ENCODE measurements at places on chromosomes 7 and 10.

DNA sequence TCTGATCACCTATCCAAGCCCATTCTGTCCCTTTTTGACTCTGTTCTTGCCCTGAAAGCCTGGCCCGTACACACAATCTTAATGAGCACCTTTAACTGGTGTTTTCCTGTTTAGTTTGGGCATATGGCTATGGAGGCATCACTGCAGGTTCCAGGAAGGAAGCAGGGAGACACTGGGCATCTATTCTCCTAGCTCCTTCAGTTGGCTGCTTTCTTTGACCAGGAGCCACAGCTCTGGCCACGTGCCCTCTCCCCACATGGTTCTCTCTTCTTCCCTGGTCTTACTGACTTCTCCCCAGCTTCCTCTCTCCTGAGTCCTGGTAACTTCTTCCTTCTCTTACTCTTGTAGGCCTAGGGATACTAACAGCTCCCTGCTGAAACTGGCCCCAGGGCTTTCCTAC lies 144.4 kb downstream of the CREB5 start:
- DNase-seq = no peak

DNA sequence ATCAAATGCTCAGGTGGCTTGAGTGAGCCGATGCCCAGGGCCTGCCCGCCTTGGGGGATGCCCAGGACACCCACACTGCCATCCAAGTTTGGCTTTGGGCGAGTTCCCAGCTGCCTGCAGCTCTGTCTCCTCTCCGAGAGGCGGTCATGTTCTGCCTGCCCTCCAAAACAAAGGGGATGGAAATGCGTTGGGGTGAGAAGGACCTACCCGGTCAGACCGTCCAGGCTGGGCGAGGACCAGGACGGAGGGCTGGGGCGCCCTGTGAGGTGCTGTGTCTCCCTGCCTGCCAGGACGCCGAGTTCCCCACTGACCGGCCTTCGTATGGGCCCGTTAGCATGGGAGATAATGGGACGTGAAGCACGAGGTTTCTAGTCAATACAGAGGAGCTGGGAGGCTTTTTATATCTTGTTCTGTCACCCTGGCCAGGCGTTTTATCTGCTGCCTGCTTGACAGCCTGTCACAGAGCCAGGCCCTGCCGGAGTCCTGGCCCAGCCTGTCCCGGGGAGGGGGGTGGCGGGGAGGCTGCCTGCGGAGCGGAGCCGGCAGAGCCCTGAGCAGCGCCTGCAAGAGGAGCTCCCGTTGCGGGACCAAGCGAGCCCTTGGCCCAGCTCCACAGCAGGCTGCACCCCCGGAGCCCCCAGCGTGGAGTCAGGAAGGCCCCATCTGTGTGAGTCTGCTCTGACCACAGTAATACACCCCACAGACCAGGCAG lies 22.0 kb upstream of the ELFN1 start:
- DNase-seq = no peak

DNA sequence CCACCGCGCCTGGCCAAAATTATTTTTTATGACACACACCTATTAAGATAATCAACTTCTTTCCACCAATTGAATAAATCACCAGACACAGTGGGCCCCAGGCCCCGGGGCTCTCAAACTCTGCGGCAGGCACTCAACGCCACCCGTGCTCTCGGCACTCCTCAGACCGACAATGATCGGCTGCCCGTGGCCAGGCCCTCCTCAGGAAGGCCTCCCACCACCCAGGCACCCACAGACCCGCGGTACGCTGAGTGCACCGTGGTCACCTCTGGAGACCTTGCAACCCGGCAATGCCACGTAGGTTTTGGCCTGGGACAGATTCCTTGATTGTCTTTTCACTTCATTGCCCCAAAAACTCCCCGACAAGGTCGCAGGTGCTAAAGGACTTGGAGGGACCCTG lies 6.9 kb downstream of the RADIL start:
- no peak for DNase-seq

DNA sequence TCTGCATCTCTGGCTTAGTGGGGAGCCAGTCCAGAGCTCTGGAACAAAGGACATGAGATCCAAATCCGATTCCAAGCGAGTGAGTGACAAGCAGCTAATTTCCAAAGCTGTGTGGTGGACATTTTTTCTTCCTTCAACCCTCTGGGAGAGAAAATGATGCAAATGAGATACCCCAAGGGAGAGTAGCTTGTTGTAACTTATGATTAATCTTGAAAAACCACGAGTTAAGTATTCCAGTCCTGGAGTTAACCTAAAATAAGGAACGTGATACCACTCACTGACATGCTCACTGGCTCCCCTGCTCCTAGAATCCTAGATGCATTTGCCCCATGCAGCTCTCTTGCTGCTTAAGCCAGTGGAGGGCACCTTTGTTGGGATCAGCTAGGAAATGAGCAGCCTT lies 116.0 kb upstream of the HABP2 start:
- DNase-seq = no peak

- DNase-seq = no peak
Measured at GRCh38 chr7:49166441-49166840, 242.1 kb downstream of the CDC14C start.

GRCh38 chr7:18706670-18707069 lies 211.1 kb downstream of the HDAC9 start:
- DNase-seq = no peak

DNA sequence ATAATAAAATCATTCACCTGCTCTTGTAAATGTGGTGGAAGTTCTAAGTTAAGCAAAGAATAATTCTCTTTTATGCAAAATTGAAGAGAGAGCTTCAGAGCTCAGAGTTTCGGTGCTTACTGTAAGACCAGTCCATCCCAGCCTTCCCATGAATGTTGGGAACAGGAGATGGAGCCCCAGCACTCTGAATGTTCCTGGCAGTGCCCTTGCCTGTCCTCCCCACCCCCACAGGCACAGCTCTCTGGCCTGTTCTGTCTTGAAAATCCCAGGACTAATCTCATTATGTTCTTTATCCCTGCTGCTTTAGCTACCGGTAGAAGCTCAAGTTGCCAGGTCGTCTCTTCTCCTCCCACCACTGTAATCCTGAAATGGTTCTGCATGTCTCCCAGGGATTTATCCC lies 29.1 kb upstream of the LHFPL3 start:
- no peak for DNase-seq

DNA sequence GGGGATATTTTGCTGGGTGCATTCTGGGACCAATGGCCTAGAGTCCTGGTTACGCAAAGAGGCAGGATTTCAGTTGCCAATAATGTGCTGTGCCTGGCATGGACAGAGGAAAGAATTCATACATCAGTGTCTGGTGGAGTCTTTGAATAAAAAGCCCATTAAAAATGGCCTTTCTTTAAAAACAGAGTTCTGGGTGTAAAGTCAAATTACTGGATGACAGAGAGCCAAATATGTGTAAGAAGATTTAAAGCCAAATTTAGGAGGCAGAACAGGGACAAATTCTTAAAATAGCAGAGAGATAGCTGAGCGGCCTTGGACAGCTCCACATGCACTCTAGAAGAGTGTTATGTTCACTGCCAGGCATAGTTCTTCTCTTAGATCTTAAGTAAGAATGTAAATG lies 60.8 kb upstream of the MEOX2 start:
- no peak for DNase-seq

- DNase-seq = no peak
Measured at GRCh38 chr7:138729444-138729843, 28.3 kb upstream of the SVOPL start.

- DNase-seq = no peak
Measured at GRCh38 chr7:13057462-13058200, 370.2 kb downstream of the ARL4A start.

DNA sequence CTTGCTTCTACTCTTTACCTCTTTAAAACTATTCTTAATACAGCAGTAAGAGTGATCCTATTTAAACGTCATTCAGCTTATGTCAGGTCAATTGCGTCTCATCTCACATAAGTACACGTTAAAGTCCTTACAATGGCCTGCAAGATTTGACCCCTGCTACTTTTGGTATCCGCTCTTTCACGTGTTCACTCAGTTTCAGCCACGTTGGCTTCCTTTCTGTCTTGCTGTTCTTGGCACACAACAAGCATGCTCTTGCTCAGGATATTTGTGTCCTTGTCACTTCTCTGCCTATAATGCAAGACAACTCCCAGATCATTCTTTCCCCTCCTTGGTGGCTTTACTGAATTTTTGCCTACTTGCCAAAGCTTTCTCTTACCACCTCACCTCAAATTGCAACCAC lies 296.8 kb downstream of the PCLO start:
- no peak for DNase-seq

GRCh38 chr7:54260941-54261371 lies 281.2 kb upstream of the VSTM2A start:
- DNase-seq = no peak

DNA sequence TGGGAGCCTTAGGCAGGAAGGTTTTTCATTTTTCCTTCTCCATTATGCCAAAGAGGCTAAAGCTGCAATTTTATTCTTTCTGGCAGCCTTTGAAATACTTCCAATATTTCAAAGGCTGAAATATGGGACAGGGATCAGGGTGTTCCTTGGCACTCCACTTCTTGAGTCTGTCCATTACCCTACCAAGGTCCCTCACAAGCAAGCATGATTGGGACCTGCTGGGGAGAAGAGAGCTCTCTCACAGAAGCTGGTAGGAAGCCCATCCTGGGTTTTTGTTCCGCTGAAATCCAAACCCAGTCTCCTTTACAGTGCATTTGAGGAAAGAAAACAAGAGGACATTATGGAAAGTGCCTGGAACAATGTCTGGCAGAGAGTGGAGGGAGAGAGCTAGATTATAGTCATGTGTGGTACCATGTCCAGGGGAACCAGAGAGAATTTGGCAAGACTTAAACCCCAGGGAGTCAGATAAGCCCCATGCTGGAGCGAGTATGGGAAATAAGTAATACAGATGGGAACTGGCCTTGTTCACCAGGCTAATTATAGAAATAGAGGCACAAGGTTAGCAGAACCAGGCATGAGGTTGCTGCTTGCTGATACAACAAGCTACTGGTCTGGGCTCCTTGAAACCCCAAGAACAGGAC lies 104.7 kb downstream of the LSM5 start:
- no peak for DNase-seq

GRCh38 chr7:5439209-5439571 lies 15.6 kb upstream of the TNRC18 start:
- DNase-seq = no peak

- no peak for DNase-seq
Measured at GRCh38 chr7:98496618-98497017, 95.7 kb upstream of the BAIAP2L1 start.

GRCh38 chr10:114652402-114653368 lies 5.4 kb downstream of the ABLIM1 start:
- no peak for DNase-seq

- DNase-seq = no peak
Measured at GRCh38 chr10:81367132-81367531, 507.9 kb upstream of the NRG3 start.
